ENCODE measurements at places on chromosomes 5 and 9.

DNA sequence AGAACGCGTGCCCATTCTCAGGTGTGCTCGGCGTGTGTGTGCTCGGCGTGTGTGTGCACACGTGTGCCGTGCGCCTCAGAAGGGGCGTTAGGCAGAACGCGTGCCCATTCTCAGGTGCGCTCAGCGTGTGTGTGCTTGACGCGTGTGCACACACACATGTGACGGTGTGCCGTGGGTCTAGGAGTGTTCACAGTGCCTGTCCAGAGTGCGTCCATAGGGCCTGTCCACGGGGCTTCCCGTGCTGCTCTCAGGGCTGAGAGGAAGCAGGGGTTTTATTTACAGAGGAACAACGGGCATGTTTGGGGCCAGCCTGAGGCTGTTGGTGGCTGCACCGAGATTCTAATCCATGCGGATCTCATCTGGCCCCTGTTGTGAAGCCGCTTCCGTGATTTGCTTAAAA is 14.2 kb upstream of the AHRR start:
- no peak for DNase-seq

- DNase-seq, result no peak
These were observed 33.8 kb downstream of the SVEP1 start for GRCh38 chr9:110545705-110546104.

- no peak for DNase-seq
These were observed 94.0 kb upstream of the SLC25A48 start for GRCh38 chr5:135740475-135740874.

DNA sequence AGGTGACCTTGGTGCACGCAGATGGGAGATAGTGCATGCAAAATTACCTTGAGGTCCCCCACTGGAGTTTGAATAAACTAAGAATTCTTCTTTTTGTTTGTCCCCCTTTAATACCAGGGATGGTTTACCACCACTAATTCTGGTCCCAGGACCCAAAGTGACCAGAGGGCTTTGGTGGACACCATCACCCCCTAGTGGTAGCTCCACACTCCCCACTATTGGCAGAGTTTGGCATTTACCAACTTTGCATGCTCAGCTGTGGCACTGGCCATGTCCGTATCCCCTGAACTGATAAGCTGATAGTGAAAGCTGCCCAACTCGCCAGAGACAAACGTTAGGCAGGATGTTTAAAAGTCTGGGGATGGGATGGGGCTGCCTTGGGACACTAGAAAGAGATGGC is 3.3 kb downstream of the ASTN2 start:
- peak; percentile 37 for DNase-seq

DNA sequence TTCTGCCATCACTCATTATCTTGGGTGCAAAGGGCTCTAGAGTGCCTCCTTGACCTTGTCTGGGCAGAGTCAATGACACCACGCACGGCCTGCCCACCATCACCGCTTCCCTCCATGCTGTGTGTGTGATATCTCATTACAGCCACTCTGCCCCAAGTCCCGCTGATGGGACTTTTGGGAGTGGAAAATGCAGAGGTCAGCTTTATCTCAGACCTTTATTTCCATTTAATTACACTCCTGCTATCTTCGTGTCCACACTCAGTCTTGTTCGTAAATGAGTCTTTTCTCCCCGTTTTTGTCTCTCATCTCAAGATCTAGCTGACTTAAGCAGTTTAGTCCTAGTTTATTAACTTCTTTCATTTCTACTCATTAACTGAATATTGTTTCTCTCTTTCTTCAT is 226.2 kb downstream of the ICE1 start:
- no peak for DNase-seq

DNA sequence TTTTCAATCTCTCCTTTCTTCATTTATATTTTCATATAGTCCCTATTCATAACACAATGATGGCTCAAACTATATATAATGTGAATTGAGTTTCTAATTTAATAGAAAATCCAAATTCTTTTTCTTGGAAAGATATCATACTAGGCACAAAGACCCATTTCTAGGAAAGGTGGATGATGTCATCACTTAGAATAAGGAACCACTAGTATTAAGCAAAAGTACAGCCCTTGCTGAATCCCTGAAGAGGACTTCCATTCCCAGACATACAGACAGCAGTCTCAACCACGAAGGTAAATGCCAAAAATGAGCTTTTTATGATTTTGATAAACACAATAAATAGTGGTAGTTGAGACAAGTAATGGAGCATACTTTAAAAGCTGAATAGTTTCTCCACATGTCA is 210.0 kb downstream of the FBN2 start:
- DNase-seq, result no peak

DNA sequence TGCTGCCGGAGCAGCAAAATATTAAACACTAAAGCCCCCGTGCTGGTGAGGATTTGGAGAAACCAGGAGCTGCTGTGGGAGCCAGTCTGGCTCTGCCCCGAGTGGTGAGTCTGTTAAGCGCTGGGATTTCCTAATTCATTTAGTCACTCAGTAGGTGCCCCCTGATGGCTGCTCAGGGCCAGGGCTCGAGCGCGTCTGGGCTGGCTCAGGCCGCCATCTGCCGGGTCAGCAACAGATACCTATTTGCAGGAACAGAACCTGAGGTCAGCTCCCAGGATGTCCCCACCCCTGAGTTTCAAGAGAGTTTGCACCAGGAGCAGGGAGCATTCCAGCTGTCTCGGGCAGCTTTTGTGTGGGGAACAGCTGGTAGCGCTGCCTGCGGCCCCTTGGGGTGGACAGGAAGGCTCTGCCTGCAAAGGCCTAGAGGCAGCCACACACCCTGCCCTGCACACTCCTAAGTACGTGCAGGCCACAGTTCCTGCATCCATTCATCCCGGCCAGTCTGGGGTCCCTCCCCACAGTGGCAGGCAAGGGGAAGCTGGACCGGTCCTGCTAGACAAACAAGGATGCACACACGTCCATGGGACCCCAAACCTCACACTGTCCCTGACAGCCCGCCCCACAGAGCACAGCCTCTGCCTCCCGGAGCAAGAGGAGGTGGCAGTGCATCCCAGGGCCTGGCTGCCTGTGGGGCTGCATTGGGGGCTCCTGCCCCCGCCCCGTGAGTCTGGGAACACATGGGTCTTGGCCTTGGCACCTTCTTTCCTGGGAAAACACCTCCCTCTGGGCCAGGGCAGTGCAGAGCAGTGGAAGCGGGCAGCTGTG is 83.7 kb downstream of the ADAMTS2 start:
- DNase-seq, result no peak

- no peak for DNase-seq
These were observed 2.2 kb downstream of the ABHD17B start for GRCh38 chr9:71908825-71909224.

DNA sequence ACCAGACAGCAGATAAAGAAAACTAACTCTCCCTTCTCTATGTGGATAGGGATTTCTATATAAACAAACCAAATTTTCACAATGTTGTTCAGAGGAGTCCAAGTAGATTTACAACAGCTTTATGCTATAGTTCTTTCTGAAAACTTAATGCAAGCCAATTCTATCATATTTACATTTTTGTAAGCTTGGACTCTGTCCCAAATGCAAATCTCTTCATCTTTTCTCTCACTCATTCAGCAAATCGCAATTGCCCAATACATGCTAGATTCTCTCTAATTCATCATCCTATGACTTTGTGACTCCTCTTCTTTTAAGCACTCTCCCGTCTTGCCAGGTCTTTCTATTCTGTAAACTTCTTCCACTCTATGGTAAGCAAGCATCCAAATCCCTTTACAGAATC is 39.1 kb upstream of the UGT3A2 start:
- DNase-seq, result no peak

GRCh38 chr9:13295556-13295955 is 16.1 kb upstream of the MPDZ start:
- no peak for DNase-seq

DNA sequence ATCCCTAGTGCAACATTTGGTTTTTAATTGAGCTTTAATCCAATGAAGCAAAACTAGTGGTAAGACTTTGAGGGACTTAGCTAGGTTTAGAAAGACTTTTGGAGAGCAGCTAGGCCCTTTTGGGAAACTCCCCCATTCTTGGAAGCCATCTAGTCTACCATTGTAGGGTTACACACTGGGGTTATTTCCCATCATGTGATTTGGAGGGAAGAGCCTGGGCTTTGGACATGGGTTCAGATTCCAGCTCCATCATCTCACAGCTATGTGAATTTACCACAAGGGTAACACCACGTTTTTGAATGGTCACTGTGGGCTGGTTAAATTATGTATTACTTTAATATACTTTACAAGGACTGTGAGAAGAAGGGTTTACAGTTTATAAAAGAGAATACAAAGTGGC is 18.3 kb upstream of the TNFSF15 start:
- no peak for DNase-seq

GRCh38 chr9:110049699-110050450 is 158.1 kb downstream of the C9orf152 start:
- no peak for DNase-seq

GRCh38 chr9:72132052-72132451 is 17.2 kb upstream of the GDA start:
- no peak for DNase-seq

DNA sequence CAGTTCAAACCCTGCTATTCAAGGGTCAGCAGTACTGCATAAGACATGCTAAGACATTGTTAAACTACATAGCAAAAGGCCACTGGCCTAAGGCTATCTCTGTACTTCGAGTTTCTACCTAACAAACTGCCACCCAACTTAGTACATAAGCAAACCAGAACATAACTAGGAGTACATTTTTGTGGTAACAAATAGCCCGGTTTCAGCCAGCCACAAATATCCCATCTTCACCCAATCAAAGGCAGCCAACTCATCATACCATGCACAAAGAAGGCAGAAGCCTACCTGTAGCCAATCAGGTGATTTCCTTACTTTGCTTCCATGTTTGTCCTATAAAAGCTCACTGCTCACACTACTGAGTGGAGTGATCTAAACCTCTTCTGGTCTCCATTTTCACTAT is 201.4 kb downstream of the SMARCA2 start:
- no peak for DNase-seq

DNA sequence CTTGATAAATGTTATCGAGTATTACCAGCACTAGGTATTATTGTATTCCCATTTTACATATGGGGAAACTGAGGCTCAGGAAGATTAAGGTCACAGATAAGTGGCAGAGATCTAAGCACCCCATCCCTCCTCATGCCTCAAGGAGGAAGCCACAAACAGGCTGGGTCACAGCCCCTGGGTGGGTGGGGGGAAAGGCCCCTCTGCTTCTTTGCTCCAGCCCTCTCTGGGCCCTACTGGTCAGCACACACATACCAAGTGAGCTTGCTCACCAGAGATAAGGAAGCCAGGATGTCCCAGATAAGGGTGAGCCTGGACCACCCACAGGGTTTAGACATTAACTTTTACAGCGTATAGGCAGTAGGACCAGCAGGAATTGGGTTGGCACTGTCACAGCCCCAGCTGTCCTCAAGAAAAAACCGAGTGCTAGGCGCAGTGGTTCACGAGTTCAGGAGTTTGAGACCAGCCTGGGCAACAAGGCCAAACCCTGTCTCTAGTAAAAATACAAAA is 45.3 kb downstream of the STK10 start:
- no peak for DNase-seq

- DNase-seq, result no peak
These were observed 78.6 kb upstream of the MPDZ start for GRCh38 chr9:13358128-13358527.

DNA sequence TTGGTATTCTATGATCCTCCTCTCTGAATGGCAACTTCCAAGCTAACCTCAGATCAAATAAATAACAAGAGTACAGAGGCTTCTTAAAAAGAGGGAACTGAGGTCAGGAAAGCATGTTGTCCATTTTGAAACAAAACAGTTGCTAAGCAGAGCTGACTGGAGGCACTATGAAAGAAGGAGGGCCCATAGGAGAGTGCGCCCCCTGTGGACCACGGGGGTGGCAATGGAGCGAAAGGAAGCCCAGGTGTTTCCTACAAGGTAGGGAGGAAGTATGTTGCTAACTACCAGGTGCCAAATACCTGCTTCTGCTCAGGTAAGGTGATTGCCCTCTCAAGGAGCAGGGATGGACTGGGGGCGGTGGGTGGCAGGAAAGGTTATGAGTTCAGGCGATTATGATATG is 101.8 kb upstream of the MAST4 start:
- DNase-seq, result no peak

DNA sequence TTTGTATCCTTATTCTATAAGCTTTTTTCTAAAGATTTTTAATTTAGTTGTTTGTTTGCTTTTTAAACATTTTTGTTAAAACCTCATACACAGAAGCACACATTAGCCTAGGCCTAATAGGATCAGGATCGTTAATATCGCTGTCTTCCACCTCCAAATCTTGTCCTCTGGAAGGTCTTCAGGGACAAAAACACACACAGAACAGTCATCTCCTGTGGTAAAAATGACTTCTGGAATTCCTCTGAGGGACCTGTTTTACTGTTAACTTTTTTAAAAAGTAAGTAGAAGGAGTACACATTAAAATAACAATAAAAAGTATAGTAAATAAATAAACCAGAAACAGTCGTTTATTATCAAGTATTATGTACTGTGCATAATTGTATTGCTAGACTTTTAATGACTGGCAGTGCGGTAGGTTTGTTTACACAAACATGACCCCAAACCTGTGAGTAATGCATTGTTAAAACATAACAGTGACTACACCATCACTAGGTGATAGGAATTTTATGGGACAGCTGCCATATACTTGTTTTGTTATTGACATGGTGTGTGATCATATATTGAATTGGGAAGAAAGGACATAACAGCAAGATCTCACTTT is 109.6 kb downstream of the ZCCHC7 start:
- DNase-seq, result peak; percentile 86

DNA sequence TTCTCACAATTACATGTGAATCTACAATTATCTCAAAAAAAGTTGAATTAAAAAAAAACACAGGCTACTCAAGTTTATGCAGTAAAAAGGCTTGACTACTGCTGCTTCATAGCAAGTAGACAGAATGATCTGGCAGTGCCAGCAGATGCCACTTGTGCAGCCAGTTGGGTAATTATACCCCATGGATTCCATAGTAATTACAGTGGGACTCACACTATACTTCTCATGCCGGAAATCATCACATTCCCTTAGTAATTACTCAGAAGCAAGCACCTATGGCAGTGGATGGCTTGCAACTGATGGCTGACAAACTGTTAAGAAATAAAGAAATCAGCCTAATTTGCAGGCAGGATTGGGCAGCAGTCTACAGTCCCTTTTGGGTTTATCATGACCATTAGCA is 463.2 kb upstream of the KLF4 start:
- DNase-seq, result no peak

DNA sequence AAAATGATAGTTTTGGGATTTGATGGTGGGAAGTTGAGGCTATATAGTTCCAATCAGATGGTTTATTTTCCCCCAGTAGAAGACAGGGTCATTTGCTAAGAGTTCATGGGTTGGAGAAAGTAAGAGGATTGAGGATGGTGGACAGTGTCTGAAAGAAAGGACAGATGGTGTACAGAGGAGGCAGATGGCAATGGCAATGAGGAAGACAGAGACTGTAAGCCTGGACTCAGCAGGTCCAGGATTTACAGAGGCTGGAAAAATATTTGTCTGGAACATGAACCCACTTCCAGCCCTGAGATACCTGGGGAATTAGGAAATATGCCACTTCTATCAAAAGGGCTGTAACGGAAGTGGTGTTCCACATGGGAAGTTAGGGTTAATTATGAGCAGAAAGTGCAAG is 84.5 kb downstream of the PCSK1 start:
- no peak for DNase-seq

GRCh38 chr5:96868603-96869371 is 7.5 kb upstream of the ERAP2 start:
- DNase-seq, result peak; percentile 72

- peak; percentile 54 for DNase-seq
These were observed 151.2 kb upstream of the RUSC2 start for GRCh38 chr9:35338561-35339274.

GRCh38 chr9:83296123-83296522 is 233.2 kb upstream of the RASEF start:
- DNase-seq, result no peak

- DNase-seq, result no peak
These were observed 13.5 kb upstream of the ENC1 start for GRCh38 chr5:74653991-74654390.

- no peak for DNase-seq
These were observed 103.2 kb downstream of the USP20 start for GRCh38 chr9:129938291-129938979.

All from LNCaP clone FGC (cell line).